ENCODE measurements at places on chromosomes 16 and 17.

DNA sequence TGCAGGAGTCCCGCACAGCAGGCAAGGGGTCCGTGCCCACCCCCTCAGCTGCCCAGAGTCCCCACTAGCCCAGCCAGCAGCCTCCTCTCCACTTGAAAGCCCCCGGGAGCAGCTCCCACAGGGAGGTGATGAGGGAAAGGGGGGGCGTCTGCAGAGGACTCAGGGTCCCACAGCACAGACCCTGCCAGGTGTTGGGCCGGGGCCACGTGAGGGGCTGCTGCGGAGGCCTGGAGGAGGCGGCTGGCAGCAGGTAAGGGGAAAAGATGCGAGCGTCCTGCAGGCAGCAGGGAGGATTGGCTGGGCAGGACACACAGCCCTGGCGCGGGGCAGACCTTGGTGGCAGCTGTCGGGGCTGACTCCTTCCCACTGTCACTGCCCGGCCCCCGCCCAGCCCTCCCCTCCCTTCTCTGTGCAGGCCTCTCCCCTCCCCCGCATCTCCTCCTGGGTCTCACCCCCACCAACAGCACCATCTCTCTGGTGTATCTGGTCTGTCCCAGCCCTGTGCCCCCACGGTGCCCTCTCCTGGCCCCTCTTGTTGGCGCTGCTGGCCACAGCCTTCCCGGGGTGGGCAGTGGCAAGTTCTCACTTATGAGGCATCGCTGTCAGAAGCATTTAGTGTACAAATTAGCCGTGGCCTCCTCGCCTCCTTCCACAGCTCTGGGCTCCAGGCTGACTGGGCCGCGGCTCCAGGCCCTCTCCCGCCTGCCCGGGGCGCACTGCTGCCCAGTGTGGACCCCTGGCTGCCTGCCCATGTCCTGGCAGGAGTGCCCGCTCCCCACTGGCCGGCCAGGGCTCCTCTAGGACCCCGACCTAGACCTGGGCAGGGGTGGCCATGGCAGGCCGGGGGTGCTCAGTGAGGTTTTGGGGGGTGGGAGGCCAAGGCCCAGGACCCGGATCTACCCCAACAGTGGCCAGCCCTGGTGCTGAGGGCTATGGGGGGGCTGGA is 4.4 kb upstream of the PRR35 start:
- no peak for DNase-seq

DNA sequence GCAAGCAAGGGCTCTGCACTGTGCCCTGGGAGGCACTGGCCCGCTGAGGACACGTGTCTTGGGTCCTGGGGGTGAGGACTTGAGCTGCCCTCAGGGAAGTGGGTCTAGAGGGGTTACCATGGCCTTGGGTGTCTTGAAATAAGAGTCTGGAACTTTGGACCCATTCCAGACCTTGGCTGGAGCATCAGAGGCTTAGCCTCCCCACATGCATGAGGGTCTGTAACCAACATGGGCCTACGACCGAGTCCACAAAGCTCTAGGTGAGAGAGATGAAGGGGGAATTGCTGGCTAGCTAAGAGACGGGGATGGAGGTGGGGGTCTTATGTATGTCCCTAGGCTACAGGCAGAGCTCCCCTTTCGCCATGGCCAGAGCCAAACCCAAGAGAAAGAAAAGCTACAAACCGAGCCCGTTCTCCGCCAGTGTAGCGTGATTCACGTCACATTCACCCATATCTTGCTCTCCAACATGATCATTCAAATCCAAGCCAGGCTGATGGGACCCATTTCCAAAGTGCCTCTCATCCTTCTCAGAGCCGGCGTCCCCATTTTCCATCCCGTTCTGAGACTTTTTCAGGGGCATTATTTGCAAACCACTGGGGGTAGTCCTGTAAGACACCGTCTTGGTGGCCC is 120.1 kb downstream of the CDYL2 start:
- DNase-seq = no peak

GRCh38 chr17:17413821-17414220 is 63.0 kb upstream of the MED9 start:
- DNase-seq = no peak

DNA sequence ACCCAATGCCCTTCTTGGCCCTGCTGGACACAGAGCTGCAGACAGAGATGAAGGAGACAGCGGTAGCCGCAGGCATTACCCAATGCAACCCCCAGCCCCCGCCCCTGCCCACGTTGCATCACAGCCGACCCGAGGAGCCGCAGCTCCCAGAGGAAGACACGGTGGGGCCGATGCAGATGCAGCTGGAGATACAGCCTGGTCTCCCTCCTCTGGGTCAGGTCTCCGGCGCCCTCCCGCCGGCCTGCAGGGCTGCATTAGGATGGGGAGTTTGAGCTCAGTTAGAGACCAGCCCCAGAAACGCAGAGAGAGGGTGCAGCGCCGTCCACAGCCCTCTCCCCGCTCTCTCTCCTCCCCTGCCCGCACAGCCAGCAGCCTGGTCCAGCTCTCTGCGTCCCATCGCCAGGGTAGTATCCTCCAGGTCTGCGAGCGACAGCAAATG is 19.4 kb upstream of the UBE2I start:
- DNase-seq = no peak

- DNase-seq = no peak
Measured at GRCh38 chr16:48444574-48444973, 59.4 kb upstream of the SIAH1 start.

DNA sequence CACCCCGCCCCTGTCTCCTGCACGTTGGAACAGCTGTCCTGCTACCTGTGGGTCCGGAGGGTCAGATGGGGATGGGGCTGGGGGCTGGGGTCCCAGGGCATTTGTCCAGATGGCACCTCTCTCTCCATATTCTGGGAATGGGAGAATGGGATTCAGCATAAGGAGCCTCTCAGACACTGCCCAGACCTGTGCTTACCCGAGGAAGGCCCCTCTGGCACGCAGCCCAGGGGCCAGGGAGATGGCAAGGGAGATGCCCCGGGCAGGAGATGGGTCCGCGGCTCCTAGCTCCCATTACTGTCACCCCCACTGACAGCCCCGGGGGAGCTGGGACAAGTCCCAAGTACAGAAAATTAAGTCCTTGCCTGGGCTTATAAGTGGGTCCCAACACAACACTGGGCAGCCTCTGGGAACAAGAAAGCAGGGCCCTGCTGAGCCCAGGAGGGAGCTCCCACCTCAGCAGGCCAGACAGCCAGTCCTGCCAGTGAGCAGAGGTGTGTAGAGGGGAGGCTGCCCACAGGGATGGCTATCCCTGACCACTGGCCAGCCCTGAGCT is 1.8 kb downstream of the VASN start:
- no peak for DNase-seq
